ELF-1 (cell line): ENCODE measurements at places on chromosomes 2 and 18.
A peak's percentile ranks its signal among the peaks of the same experiment; 100 is the strongest.

DNA sequence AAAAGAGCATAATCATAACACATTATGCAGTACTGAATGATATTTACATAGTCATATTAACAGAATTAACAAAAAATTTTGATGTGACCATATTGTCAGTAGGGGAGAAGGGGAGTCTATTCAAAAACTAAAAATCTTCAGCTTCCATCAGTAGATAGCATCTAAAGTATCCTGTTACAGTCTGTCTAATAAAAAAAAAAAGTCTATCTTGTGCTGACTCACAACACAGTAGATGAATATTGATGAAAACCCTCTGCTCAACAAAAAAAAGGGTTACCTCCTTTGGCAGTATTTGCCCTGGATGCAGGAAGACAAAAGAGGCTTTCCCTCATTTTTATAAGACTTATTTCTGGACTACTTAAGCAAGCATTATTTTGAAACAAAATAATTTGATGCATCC, 27.3 kb downstream of the GRB14 start:
- no peak for DNase-seq

DNA sequence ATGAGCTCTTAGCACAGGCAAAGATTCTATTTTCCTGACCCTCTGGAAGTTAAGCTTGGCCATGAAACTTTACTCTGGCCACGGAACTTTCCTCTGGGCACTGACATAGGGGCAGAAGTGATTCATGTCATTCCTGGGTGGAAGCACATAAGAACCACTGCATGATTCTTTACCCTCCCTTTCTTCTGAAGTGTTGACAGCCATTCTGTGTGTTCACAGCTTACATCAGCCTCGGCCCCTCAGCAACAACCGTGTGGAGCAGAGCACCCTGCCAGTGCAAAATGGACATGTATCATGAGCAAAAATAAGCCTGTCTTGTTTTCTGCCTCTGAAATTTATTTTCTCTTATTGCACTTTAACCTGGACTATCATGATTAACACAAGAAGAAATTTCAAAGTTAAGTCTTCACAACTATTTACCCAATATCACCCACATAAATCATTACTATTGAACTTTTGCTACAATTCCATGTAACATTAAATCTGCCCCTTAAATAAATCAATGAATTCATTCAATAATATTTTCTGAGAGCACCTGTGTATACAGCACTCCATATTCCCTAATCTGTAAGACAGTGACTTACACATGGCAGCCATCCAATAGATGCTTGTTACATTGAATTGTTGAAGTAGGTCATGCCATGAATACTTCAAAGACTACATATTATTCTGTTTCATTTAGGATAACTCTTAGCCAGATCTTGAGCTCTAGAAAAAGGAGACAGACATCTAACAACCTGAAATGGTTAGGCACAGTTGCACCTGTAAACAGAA, 531.9 kb downstream of the IRS1 start:
- DNase-seq = no peak

DNA sequence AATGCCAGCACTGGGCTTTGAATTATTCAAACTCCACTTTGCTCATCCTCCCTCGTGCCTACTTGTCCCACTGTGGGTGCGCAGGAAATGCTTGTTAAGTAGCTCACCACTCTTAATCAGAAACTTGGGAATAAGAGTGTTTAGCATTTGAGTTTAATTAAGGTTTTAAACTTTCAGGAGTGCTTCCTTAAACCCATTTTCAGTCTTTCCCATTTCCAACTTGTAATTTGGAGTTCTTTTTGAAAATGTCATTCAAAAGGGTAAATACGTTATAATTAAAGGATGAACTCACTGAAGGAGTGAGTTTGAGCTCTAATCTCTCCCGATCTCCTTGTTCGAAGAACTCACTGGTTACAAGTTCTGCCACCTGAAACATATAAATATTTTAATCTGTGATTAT, 276.6 kb downstream of the AGPS start:
- DNase-seq = no peak

GRCh38 chr2:37119157-37119556, 34.8 kb downstream of the GPATCH11 start:
- DNase-seq = no peak

GRCh38 chr2:156908825-156909224, 348.7 kb upstream of the GALNT5 start:
- DNase-seq = no peak

DNA sequence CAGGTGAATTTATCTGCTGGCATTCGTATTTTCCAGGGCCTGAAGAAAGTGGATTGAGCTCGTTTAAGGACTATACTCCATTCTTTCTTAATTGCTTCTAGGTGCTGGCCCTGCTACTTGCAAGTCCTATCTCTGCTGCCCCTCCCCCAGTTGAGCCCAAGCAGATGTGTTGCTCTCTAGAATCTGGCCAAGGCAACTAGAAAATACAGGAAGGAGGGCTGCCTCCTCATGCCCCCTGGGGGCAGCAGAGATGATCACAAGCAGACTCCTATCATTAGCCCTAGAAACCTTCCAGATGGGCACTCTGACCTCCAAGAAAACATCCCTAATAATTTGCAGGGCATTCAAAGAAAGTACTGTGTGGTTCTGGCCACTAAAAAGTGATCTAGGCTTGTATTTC, 72.5 kb upstream of the CYP26B1 start:
- peak; percentile 87 for DNase-seq

GRCh38 chr2:155145758-155146229, 447.3 kb downstream of the KCNJ3 start:
- no peak for DNase-seq
